ENCODE measurements at places on chromosomes 7 and 10. TPM values are rescaled to one million over a fixed set of nuclear protein-coding genes. Genes with fewer than 3 reads are reported as not detected.

- peak; percentile 68 for DNase-seq
Measured at GRCh38 chr10:110901954-110902819, 16.8 kb downstream of the BBIP1 start.

GRCh38 chr7:20330928-20331909, 519 bp downstream of the ITGB8 start:
- DNase-seq: peak; percentile 78

GRCh38 chr10:113449006-113449695, 103.7 kb upstream of the HABP2 start:
- DNase-seq: no peak

DNA sequence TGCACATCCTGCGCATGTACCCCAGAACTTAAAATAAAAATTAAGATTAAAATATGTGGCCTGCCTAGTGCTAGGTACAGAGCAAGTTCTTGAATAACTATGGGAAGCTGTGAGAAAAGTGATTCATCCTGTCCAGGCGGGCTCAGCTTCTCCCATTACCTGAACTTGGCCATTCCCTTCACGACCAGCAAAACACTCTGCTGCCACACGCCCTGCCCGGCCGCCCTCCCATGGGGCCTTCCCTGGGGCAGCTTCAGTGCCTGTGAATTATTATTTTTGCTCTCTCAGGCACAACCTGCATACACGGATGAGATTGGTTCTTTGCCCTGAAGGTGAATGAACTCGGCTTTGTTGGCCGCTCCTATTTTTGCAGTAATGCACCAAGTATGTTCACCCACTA, 209.2 kb upstream of the SHH start:
- DNase-seq: no peak

- DNase-seq: no peak
Measured at GRCh38 chr7:132009778-132010177, 453.4 kb upstream of the PODXL start.

GRCh38 chr10:64033711-64034110, 512.5 kb downstream of the REEP3 start:
- DNase-seq: no peak

- DNase-seq: peak; percentile 84
Measured at GRCh38 chr10:126062131-126063032, 166.0 kb downstream of the FANK1 start.

GRCh38 chr7:5559576-5560240, 136.1 kb upstream of the TNRC18 start:
- DNase-seq: no peak

- DNase-seq: no peak
Measured at GRCh38 chr10:11036424-11037011, 18.8 kb downstream of the CELF2 start.

DNA sequence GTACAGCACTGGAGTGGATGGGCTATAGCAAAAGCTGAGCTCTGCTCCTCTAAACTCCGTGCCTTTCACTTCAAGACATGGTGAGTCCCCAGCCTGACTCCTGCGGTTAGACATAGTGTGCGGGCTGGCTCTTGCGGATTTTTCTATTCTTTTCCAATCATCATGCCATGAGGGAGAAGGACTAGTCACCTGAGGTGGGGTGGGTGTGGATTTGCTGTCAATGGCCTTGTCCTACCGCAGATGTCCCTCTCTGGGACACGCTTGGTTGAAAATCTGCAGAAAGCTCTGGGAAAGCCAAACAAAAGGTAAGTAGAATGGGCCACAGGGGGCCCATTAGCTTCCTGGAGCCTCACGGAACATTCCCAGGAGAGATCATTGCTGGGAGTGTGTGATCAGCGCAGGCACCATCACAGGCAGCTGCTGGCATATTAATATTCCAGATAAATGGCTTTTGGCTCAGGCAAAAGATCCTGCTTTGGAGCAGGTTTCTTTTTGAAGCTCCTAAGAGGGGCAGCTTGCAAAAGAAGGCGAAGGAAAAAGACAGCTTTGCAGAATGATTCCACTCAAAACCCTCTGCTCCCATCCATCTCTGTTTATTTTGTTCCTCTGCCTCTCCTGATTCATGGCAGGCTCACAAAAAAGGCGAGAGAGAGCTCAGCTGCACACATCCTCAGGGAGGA, 509.0 kb upstream of the ZMIZ1 start:
- DNase-seq: no peak

DNA sequence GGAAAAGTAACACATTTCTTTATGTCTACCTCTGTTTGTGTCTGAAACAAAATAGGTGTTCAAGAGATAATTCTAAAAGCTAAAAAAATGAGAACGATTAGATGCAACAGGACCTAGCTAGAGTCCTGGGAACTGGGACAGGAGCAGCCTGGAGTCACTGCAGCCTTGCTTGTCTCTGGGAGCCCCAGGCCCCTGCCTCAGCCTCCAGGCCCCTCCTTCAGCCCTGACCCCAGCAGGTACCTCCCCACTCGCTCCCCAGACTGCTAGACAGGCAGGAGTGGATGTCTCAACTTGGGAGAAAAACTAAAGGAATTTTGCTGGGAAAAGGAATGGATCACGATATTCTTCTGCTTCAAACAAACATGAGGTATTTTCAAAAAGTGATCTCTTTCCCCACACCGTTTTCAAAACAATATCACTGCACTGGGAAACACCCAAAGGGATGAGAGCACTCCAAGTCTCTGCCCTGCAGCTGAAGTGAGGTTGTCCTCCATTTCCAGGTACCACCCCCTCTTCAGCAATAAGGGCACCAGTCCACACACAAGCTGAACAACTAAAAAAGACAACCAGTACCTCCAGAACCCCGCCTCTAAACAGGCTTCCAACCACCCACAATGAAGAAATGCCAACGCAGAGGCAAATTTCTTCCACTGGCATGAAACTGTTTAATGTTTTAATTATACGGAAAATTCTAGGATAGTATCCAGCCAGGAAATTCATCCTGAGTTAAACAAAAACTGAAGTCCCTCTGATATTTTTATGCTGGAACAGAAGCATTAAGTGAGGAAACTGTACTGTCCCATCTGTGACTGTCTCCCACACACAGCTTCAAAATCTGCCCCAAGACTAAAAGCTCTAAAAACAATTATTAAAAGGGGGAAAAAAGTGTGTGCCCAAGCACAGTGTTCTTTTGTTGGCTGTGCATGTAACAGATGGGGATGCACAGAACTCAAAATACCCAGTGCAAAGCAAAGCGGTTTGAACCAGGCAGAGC, 47.2 kb downstream of the XPNPEP1 start:
- no peak for DNase-seq

- no peak for DNase-seq
Measured at GRCh38 chr7:91866599-91867148, 13.8 kb downstream of the MTERF1 start.

DNA sequence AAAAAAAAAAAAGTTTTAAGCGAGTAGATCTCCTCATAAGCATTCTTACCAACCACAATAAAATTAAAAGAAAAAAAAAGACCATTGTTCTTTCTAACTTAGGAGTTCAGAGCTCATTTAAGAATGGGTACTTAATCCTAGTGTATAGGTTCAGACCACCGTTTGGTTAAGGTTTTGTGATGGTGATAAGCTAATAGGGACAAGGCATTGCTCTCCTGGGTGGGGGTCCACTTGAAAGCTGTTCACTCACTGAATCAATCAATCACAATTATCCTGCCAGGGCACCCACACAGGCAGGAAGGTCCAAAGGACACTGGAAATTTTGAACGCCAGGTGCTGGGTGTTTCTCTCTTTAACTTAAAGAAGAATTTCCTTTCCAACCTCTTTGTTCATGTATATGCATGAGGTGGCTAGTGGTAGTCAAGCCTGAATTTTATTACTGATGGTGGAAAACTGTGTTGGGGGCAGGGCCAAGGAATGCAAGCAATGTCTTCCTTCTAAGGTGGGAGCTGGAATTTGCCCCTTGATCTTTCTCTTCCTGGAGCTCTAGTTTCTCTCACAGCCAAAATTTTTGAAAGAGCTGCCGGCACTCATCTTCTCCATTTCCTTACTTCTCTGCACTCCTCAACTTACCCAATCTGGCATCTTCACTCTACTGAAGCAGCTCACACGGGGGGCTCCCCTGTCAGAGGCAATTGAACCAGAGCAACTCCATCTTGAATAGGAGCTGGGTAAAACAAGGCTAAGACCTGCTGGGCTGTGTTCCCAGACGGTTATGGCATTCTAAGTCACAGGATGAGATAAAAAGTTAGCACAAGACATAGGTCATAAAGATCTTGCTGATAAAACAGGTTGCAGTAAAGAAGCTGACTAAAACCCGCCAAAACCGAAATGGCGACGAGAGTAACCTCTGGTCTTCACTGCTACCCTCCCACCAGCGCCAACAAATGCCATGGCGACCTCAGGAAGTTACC, 7.5 kb upstream of the FAM131B start:
- no peak for DNase-seq

- no peak for DNase-seq
Measured at GRCh38 chr7:71472962-71473361, 341.0 kb downstream of the GALNT17 start.

DNA sequence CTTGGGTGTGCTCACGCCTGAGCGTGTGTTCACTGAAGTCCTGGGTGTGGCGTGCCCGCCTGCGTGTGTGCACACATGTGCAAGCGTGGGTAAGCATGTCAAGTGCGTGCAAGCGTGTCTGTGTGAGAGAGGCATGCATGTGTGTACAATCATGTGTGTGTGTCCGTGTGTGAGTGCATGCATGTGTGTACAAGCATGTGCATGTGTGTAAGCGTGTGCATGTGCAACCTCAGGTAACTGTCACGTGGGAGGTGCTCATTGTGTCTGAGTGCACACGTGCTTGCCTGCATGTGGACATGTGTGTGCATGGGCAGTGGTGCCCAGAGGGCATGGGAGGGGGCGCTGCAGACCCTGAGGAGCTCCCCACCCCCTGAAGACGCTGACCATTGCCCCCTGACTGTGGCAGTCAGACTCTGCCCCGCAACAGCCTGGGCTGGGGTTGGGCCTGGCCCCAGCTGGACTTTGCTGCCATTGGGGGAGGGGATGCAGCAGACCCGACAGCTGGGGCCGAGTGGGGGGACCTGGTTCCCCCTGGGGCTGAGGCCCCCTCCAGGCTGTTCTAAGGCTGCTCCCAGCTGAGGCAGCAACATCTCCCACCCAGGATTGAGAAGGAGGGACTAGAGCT, 88.1 kb downstream of the UNCX start:
- peak; percentile 33 for DNase-seq

- no peak for DNase-seq
Measured at GRCh38 chr7:94133460-94133859, 129.3 kb upstream of the BET1 start.

- DNase-seq: no peak
Measured at GRCh38 chr7:859359-860030, 16.9 kb upstream of the GET4 start.

DNA sequence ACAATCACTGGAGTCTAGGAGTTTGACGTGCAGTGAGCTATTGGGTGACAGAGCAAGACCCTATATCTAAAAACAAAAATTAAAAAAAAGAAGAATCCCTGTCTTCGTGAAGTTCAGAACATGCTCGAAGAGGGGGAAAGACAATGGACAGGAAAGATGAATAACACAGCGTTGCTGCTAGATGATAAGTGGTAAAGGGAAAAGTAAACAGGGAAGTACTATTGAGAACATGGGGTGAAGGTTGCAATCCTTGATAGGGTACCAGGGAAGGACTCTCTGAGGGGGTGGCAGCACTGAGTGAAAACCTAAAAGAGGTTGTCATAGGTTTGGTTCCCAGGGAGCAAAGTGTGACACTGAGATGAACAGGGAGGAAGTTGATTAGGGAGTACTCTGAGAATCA, 2.8 kb upstream of the ABRAXAS2 start:
- no peak for DNase-seq

DNA sequence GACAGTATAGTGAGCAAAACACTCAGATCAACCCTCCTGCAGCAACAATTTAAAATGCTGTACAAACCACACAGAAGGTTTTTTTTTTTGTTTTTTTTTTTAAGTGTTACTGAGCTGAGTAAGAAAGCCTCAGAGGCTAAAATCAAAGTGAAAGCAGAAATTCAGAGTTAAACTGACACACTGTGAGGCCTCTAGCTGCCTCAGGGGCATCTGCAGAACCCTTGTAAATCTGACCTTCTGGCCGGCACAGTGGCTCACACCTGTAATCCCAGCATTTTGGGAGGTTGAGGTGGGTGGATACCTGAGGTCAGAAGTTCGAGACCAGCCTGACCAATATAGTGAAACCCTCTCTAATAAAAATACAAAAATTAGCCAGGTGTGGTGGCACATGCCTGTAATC, 7.4 kb upstream of the GNA12 start:
- no peak for DNase-seq

DNA sequence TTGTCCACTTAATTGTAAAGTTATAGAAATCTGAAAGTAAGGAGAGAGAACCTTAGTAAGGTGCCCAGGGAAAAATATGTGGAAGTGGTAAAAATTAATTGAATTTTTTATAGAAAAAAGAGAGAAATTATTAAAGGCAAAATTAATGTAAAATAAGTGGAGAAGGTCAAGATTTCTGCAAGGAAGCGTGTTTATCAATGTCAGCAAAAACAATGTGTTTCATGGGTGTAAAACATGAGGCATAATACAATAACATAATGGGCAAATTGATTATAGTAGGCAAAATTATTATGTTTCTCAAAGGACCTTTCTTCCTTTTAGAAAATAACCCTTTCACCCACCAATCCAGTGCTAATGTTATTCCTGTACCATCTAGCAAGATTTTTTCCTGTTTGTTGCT, 1520.1 kb downstream of the REEP3 start:
- DNase-seq: no peak

GRCh38 chr7:36032361-36032818, 120.7 kb upstream of the EEPD1 start:
- no peak for DNase-seq

DNA sequence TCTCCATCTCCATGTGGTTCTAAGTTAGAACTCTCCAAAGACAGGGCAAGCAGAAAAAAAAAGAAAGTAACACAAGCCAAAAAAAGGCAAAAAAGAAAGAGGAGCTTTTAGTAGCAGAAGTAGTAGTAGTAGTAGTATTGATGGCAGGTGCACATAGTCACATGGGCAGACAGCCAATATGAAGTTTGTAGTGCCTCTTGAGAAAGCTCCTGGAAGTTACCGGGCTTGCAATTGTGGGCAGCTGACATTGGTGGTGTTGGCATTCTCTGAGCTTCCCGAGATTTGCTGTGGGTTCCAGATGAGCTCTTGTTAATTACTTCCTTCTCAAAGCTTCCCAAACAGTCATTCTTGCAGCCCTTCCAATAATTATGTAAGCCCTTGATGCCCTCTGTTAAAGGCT, 1128.5 kb downstream of the TYW1 start:
- DNase-seq: no peak

GRCh38 chr10:100656454-100656853, 88.9 kb upstream of the PAX2 start:
- DNase-seq: no peak

GRCh38 chr7:146503844-146504243, 387.2 kb downstream of the CNTNAP2 start:
- DNase-seq: no peak

- DNase-seq: no peak
Measured at GRCh38 chr7:114598946-114599345, 184.3 kb downstream of the FOXP2 start.

CNTNAP2 gene
- 0.60 TPM for polyA plus RNA-seq

IL2RA gene
- 6.9 TPM for polyA plus RNA-seq

UPK3B gene
- polyA plus RNA-seq: not detected

OR2A12 gene
- not detected for polyA plus RNA-seq

SLC39A12 gene
- polyA plus RNA-seq: not detected

FAM237B gene
- not detected for polyA plus RNA-seq

GRID2IP gene
- polyA plus RNA-seq: 0.39 TPM

SHTN1 gene
- polyA plus RNA-seq: 9.6 TPM

KCNMA1 gene
- polyA plus RNA-seq: 25.3 TPM

TCTN3 gene
- 8.6 TPM for polyA plus RNA-seq

WDR11 gene
- polyA plus RNA-seq: 21.6 TPM

OPN4 gene
- polyA plus RNA-seq: not detected
